ENCODE measurements at places on chromosomes 5 and 9.

DNA sequence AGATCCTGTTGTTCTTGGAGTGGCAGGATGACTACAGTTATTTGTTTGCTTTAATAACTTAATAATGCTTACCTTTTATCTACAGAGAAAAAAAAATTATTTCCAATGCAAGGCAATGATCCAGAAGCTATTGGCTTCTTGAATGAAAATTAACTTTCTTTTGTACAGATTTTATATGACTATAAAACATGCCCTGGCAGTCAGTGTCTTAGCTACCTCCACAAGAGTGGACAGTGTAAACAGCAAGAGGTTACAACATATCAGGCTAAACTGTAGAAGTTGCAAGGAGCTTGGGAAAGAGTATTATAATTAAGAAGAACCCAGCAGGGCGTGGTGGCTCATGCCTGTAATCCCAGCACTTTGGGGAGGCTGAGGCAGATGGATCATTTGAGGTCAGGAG, 49.1 kb downstream of the BNC2 start:
- ATAC-seq, result no peak

DNA sequence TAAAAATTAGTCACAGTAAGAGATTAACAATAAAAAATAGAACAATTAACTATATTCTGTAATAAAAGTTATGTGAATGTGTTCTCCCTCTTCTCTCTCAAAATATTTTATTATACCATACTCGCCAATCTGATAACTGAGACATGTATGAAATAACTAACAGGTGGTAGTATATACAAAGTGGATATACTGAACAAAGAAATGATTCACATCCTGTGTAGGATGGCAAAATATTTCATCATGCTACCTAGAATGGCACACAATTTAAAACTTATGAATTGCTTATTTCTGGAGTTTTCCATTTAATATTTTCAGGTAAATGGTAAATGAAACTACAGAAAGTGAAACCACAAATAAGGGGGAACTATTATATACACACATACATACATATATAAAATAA, 152.5 kb downstream of the RNF180 start:
- ATAC-seq, result no peak

DNA sequence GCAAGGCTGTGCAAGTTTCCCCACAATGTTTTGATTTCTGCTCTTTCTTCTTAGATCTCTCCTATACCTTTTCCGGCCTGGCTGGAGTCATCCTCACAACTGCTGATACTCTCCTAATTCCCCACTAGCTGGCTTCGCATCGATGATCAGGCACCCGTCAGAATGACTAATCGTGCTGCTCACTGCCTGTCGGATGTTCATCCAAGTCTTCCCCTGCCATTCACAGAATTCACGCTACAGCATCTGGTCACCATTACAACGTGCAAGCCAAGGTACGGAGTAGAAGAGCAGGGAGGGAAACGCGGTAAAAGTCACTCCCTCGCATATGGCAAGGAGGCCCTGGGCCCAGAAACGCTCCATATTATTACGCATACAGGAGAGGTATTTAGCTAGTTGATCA, 35.1 kb downstream of the CDH10 start:
- ATAC-seq, result no peak

- no peak for ATAC-seq
These were observed 174.9 kb downstream of the RAPGEF6 start for GRCh38 chr5:131460133-131460532.

GRCh38 chr5:137357436-137357835, 141.7 kb downstream of the SPOCK1 start:
- no peak for ATAC-seq

- no peak for ATAC-seq
These were observed 57.1 kb upstream of the PSD2 start for GRCh38 chr5:139738193-139739149.

DNA sequence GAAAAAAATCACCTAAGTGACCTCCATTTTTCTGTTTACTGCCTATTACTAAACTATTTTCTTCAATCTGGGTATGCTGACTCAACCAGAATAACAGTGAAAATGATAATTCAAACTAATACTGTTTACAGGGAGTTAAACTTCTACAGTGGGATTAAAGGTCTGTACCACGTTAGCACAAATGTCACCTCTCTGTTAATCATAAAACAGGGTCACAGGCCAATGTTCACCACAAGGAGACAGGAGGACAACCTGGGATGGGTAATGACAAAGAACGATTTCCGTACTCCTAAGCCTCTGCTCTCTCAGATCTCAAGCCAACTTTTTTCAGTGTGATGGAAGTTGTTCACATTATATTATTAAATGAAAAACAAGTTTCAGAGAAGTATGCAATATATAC, 2.3 kb downstream of the ALDOB start:
- ATAC-seq, result no peak

DNA sequence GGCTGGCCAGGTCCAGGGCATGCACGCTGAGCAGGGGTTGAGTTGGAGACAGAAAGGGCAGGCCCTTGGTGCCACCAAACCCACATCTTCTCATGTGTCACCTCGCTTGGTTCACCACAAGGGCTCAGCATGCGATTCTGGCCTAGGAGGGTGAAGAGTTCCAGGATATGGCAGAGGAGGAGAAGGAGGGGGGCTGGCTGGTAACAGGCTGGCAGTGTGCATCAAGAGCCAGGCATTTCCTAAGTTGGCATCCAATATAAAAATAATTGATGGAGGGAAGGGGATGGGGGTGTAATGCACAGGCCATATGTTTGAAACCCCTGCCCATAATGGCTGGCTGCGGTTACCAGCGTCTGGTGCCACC, 255.6 kb downstream of the NFIB start:
- ATAC-seq, result no peak

DNA sequence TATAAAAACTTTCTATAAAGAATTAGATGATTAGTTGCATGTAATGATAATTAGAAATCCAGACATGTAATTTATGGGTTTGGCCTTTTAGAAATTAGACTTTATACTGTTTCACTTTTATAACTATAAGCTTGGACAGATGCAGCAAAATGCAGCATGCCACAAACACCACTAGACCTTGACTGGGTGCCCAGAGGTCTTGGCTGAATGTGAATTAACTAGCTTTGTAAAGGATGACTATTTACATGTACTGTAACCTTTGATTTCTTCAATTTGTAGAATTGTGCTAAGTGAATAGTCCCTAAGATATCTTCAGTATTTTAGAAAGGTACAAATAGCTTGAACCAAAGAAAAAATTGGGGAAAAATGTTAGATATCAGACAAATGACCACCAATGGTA, 2168.1 kb downstream of the MAT2B start:
- no peak for ATAC-seq

- ATAC-seq, result no peak
These were observed 122.3 kb downstream of the CMYA5 start for GRCh38 chr5:79811904-79812303.

- no peak for ATAC-seq
These were observed 7.2 kb downstream of the TOR1A start for GRCh38 chr9:129816501-129817435.

- ATAC-seq, result no peak
These were observed 1086.5 kb downstream of the EFNA5 start for GRCh38 chr5:106584268-106584667.

DNA sequence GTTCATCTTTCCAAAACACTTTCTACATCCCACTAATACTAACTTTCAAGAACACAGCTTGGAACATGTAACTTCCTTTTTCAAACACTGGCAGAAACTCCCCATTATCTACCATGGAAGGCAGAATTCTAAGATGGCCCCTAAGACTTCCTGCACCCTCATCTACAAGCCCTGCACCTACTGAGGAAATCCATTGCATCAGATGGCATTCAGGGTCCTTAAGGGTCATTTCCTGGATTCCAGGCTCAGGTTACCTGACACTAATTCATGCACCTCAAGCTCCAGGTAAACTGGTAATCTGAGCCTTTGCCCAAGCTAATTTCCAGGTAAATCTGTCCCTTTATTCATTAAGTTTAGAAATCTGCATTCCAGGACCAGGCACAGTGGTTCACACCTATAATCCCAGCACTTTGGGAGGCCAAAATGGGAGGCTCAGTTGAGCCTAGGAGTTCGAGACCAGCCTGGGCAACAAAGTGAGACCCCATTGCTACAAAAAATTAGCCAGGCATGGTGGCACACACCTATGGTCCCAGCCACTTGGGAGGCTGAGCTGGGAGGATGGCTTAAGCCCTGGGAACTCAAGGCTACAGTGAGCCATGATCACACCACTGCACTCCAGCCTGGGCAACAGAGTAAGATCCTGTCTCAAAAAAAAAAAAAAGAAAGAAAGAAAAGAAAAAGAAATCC, 91.6 kb downstream of the NFIB start:
- no peak for ATAC-seq

DNA sequence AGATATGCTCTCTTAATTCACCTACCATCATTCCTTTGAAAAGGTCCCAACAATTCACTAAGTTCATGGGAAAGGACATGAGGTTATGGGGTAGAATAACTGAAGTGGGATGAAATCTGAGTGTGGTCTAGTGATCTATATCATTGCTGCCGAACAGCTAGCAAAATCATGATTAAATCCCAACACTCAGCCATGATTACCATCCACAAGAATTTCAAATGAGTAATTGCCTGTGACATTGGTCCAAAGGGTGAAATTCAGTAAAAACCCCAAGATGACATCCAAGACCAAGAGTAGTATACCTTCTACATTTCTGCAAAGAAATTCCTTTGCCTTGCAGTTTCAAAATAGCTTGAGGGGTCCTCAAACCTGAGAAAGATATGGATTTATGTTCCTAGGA, 225.6 kb downstream of the SPOCK1 start:
- ATAC-seq, result no peak

GRCh38 chr5:82719368-82719767, 357.8 kb downstream of the TMEM167A start:
- ATAC-seq, result no peak

DNA sequence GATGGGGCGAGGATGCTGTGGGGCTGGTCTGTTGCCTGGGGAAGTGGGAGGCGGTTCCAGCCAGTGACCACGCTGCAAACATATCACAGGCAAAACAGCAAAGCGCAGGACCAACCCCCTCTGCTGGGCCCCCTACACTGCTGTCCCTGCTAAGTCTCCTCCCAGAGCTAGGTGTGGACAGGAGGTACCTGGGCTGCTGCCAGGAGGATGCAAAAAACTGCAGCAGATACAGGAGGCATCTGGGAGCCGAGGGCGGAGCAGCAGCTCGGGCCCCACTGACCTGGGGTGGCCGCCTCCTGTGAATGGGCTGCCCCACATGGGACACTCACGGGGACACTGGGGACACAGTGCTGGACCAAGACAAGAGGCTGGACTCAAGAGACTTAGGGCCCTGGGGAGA, 48.0 kb upstream of the PHYKPL start:
- no peak for ATAC-seq

DNA sequence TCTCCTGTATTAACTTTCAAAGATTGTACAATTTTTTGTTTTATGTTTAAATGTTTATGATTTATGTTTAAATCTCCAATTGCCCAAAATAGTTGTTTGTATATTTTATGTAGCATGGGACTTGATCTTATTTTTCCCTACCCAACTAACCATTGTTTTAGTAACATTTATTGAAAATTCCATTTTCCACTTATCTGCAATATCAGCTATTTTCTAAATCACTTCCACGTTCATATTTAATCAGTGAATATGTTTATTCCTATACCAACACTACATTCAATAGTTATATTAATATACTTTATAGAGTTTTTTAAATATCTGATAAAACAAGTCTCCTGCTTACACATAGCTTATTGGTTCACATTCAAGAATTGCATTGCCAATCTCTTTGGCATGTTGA, 532.2 kb downstream of the CHSY3 start:
- ATAC-seq, result no peak

DNA sequence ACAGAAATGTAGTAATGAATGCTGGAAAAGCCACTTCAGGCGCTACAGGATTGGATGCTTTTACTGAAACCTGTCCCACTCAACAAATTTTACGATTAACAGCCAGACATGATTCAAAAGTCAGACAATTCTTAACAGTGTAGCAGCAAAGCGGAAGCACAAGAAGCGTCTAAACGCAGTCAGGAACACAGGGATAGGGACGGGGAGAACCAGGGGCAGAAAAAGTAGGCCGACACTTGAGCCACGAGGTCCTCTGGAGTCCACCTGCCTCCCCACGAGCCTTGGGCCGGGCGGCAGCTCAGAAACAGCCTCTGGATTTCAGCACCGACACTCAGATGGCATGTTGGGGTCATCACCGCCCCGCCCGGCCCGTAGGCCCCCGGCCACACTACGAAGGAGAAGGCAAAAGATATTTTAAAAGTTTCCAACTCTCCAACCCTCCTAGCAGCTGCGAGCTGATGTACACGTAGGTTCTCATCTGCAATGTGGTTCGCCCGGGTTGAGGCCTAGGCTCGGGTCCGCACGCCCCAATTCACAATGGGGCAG, 615 bp downstream of the RACK1 start:
- ATAC-seq, result no peak

- ATAC-seq, result no peak
These were observed 85.9 kb downstream of the RAI14 start for GRCh38 chr5:34742061-34742460.

GRCh38 chr9:80197661-80198060, 625.9 kb downstream of the TLE4 start:
- ATAC-seq, result no peak

DNA sequence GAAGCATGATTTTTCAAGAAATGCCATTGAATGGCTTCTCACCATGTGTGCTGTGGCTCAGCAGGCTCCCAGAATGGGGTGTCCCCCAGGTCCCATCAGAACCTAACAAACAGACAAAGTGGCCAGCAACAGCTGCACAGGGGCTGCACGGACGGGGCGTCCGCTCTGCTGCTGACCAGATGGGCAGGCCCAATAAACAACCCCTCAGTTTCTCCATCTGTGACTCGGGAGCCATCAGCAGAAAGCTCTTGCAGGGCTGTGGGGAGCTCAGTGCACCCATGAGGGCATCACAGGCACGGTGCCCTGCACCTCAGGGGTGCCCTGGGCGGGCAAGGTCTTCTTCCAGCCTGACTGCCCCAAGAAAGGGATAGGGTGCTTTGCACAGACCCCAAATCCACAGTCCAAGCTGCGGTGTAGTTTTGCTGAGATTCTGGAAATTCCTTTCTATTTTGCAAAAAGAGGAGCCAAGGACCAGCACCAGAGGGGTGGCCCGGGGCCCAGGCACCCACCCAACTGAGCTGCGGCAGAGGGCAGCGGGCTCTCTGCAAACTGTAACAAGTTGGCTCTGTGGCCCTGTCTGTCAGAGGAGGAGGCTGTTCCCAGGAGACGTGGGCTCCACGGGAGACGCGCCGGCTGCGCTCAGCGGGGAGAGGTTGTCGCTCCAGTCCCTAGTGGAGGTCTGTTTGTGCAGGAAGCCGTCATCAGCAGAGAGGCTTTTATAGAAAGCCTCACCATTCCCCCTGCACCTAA, 138.7 kb upstream of the PPP1R26 start:
- no peak for ATAC-seq

- no peak for ATAC-seq
These were observed 1.4 kb upstream of the ANKRD33B start for GRCh38 chr5:10562201-10563109.

- no peak for ATAC-seq
These were observed 7.5 kb downstream of the XPA start for GRCh38 chr9:97689401-97690180.

Data from motor neuron (in vitro differentiated cells).